Stimulated activated CD4-positive, alpha-beta T cell treated with anti-CD3 and anti-CD28 coated beads, Interleukin-12 subunit alpha, Interleukin-12 subunit beta, amount 100 ng/mL, for 24 hours (primary cell): ENCODE measurements at places on chromosomes 1 and 21.

DNA sequence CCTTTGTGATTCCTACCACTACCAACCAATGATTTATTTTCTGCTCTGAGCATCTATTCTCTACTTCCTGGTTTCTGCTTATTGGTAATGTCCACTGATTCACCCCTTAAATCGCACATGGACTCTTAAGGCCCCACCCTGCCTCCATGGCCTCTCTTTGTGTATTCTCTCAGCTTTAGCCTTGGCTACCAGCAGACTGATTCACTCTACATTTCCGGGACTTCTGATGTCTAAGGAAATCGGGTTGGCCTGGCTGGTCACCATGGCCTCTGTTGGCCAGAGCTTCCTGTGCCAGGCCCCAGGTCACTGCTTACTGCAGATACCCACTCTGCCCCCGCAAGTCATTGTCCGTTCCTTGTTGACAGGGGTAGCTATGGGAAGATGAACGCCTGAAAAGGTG is 40.9 kb downstream of the PDPN start:
- no peak for DNase-seq

DNA sequence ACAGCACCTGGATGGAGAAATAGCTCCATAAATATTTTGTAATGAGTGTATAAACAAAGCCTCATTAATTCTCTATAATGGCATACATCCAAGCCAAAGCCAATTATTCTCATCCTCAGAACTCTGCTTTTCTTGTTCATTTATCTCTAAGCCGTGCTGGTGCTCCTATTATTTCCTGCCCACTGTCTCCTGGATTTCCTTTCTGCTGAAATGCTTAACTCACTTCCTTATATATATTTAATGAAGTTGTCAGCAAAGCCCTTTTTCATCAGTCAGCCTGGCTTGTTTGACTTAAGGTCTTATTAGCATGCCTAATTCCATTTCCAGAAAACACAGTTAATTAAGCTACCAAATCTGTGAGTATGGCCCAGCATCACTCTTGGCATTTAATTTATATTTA is 93.4 kb downstream of the SLC25A24 start:
- DNase-seq = no peak

GRCh38 chr1:167995038-167995437 is 58.2 kb upstream of the MPC2 start:
- DNase-seq = no peak

- DNase-seq = no peak
Observed at GRCh38 chr1:29991025-29991424, 732.4 kb downstream of the MATN1 start.

GRCh38 chr1:39545531-39545930 is 31.1 kb downstream of the PABPC4 start:
- no peak for DNase-seq

DNA sequence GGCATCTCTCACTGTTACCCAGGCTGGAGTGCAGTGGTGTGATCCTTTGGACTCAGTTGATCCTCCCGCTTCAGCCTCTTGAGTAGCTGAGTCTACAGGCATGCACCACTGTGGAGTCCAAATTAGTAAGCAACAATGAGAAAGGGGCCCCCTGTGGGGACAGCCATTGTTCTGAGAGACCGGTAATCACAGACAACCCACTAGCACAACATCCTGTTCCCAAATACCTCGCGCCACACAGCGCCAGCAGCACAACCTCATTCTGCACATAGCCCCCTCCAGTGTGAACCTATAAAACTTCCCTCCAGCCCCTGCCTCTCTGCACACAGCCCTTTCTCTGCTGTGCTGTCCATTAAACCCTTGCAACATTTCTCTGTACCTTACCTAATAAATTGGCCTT is 226.4 kb downstream of the DYRK1A start:
- DNase-seq = no peak

GRCh38 chr1:13554798-13555197 is 28.8 kb upstream of the PDPN start:
- DNase-seq = no peak
